ENCODE measurements at places on chromosomes 11 and 22.

DNA sequence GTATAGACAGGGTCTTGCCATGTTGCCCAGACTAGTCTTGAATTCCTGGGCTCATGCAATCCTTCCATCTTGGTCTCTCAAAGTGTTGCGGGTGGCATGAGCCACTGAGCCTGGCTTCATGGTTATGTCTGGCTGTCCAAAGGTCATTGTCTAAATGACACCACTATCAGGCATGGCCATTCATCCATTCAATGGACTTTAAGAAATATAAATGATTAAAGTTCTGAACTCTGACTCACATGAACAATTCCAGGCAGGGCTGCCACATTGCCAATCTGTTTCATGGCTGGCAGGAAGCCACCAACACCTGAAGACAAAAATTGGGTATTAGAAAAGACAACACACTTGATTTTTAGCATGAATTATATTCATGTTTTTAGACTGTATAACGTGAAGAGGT, 4.1 kb downstream of the RTCB start:
- no peak for DNase-seq

DNA sequence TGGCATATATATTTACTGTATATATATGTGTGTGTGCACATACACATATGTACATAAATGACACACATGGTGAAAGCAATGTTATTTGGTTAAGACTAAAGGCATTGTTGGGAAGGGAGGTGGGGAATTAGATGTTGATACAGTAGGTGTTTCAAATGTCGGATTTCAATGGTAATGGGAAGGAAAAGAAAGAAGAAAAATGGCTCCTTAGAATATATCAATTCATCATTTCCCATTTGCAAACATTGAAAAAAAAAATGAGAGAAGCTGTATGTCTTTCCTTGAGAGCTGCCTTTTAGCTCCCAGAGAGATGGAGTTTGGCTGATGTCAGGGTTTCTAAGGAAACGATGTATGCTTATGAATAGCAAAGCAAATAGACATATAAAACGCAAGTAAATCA, 33.4 kb upstream of the ATXN10 start:
- DNase-seq, result no peak

DNA sequence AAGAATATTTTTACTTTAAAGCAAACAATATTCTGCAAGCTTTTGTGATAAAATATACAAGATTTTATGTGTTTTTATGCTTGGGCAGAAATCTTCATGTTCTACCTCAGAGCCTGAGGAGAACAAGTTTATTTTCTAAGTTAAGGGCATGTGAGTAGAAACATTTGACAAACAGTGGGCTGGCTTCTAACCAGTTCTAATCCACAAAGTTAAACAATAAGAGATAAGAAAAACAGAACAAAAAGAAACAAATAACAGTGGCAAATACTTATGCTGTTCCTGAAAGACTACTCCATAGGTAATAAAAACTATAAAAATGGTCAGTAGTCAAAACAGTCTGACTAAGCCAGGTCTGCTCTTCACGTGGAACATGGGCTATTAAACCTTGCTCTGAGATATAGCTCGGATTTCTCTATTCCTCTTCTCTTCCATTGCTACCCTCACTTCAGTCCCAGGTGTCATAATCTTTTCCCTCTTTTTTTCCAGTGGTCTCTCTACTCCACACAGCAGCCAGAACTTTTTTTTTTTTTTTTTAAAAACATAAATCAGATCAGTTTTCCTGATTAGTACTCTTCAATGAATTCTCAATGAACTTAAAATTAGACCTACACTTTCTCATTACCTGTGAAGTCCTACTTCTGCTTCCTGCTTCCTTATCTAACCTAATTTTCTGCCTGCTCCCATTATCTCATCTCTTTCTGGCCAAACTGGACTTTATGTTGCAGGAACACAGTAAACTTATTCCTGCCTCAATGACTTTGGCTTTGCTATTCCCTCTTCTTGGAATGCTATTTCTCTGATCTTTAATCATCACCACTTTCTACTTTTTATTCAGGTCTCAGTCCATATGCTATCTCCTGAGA, 671.1 kb upstream of the CCDC90B start:
- DNase-seq, result no peak

GRCh38 chr11:70090961-70091381, 12.9 kb downstream of the ANO1 start:
- DNase-seq, result no peak

DNA sequence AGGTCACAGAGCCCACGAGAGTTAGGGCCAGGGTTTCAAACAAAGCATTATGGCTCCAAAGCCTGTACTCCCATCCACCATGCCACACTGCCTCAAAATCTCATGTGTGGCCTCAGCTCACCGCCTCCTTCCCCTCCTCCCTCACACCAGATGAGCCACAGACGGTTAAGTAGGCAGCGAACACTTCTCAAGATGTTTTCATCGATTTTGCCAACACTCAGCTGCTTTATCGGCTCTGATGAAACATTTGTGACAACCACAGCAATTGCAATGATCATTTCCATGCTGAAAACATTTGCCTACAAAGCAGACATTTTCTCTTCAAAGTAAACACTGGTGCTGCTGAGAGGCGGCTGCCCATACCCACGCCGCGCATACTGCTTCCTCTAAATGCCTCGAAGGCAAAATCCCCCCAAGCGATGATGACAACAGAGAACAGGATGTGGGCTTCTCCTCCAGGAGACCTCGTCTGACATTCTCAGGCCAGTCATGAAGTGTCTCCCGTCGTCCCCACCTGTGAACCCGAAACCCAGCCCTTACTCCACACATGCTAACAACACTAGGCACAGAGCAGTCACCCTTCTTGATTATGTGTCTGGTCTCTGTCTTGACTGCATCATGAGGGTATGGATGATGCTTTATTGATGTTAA, 599.2 kb downstream of the SOX6 start:
- no peak for DNase-seq

DNA sequence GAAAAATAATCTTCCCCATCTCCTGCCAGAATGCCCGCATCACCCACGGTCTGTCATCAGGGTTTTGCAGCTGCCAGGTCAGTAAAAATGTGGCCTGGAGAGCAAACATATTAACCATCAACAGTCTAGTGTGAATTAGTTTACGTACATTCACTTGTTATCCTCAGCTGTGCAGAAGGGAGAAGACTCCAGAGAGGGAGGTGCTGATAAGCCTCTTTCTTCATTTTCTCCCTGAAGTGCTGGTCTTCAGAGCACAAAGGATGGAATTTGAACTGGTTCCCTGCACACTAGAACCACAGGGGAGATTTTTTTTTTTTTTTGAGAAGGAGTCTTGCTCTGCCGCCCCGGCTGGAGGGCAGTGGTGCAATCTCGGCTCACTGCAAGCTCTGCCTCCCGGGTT, 8.2 kb downstream of the FGF19 start:
- DNase-seq, result no peak

DNA sequence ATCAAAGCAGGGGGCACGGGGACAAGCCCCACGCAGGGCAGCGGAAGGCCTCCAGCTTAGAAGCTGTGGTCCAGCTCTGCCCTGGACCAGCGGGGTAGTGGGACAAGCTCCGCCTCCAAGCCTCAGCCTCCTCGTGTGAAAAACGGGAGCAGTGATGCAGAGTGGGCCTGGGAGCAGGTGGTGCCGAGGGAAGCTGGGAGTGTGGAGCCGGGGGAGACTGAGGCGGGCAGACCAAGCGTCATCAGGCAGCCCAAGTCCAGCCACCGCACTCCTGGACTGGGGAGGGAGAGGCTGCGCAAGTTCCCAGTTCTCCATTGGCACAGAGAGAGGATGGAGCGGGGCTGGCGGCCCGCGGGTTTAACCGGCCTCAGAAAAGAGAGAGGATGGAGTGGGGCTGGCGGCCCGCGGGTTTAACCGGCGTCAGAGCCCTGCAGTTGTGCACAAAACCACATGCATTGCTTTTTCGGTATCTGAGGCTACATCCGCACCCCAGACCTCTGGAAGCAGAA, 68.1 kb upstream of the PHF21B start:
- no peak for DNase-seq

GRCh38 chr11:88188932-88189253, 13.7 kb upstream of the RAB38 start:
- no peak for DNase-seq

DNA sequence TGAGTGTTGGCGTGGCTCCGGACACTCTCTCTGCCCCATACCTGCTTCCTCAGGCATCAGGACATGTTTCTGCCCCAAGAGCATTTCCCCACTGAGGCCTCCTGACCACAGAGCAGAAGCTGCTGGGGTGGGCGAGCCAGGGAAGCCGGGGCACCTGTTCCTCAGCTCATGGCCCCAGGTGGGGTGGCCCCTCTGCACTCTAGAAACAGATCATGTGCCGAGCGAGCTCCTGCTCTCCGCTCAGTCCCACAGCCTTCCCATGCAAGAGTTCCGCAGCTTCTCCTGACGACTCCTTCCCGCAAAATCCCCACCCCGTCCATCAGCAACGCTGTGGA, 22.4 kb upstream of the PANX2 start:
- DNase-seq, result no peak

- DNase-seq, result no peak
Observed at GRCh38 chr11:90855531-90855930, 632.7 kb upstream of the CHORDC1 start.

DNA sequence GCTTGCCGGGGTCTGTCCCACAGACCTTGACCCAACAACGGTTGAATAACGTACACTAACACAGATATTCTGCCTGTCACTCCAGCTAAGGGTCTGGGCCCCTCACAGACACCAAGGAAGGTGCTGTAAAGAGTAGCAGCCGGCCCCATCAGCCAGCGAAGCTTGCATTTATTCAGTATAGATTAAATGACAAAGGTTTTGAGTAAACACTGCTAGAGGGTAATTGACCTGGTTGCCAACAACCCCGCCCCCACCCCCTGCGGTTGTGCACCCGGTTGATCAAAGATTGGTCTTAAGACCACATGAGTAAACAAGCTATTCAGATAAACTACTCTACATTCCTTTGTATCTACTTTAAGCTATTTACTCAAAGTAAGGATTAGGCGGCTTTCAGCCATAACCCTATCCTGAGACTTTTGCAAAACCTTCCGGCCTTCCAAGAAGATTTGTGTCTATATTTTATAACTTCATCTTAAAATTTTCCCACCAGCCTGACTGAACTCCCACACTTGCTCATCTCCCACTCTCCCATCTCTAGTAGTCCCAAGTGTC, 4.8 kb upstream of the CKAP5 start:
- DNase-seq, result no peak

GRCh38 chr11:66800720-66801428, 42.4 kb upstream of the RCE1 start:
- no peak for DNase-seq

DNA sequence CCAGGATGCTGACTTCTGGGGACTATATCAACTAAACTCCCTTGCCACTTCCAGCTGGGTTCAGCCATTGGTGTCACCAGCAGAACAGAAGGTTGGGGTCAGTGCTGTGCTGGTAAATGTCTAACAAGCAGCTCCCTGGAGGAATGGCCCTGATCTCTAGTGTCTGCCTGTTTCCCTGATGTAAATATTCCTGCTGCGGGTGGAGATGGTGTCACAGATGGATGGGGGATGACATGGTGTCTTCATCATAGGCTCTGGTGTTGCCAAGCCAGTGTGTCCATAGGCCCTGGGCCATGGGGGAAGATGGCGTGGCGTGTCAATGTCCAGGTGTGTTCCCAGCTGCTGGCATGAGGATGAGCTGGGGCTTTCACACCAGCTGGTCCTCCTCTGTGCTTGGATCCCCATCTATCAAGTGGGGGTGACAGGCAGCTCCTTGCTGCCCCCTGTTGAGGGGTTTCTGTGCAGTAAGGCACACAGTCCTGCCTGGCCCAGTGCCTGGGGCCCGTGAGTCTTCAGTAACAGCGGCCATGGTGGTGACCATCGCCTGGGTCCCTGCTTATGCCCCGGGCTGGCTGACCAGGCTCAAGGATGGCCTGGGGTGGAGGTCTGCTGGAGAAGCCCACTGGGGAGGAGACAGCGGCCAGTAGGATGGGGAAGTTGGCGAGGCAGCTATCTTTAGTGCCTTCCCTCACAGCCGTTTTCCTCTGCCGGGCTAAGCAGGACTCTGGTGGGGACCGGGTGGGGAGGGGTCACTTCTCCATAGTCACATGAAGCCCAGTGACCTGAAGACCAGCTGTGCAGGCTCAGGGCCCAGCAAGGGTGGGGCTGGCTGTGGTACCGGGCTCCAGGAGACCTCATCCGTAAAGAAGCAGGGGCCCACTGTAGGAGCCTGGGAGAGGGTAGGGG, 12.7 kb downstream of the RPL3 start:
- DNase-seq, result no peak

GRCh38 chr11:110000850-110001249, 92.3 kb upstream of the ZC3H12C start:
- DNase-seq, result no peak

DNA sequence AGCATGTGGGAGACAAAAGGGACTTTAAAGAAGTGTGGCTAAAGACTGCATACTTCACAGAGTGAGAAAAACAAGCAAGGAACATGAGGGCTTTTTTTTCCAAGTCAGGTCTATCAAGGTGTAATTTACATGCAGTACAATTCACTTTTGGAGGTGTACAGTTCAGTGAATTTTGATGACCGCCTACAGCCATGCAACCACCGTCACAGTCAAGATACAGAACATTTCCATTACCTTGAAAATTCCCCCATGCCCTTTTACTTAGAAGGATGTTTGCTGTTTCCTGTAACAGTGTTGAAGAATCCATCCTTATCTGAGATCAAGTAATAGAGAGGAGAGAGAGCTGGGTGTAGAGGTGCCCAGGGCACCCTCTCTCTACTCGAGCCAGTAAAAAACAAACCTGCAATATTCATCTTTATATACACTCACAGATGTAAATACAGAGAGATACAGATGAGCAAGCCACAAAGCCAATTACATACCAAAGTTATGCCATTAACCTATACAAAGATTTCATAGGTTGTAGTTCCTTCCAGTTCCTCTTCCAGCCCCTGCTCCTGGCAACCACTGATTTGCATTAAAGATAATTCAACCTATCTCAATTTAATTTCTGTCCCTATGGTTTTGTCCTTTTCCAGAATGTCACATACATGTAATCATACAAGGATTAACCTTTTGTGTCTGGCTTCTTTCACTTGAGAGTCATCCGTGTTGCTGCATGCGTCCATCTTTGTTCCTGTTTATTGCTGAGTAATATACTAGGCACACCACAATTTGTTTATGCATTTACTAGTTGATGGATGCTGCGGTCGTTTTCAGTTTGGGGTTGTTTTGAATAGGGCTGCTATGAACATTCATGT, 35.0 kb upstream of the RASD2 start:
- DNase-seq, result no peak
